ENCODE measurements at places on chromosomes 1 and 21. TPM values are rescaled to one million over a fixed set of nuclear protein-coding genes. Genes with fewer than 3 reads are reported as not detected.
A peak's percentile ranks its signal among the peaks of the same experiment; 100 is the strongest.

DNA sequence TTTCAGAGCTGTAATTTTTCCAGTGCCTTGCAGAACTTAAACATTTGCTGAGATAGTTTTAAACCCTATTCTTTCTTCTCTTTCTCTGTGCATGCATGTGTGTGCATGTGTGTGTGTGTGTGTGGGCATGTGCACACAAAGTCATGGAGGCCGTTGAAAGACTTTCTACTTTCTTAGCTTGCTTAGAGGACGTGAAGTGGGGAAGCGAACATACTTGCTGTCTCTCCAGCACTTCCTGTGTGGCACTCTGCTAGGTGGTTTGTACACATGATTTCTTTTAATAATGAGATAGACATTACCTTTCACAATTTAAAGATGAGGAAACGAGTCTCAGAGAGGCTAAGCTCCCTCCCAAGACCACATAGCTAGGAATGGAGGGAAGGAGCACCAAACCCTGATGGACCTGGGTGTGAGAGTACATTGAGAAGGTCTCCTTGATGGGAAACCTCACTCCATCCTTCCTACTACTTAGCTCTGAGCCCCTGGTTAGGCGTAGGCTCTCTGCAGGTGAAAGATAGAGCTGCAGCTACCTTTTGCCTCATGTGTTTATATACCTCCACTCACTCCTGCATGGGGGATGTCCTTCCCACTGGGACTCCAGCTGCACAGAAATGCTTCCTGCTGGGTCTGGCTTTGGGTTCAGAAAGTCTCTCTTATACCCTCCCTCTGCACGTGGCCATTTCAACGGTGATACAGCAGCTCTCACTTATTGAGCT is 101.9 kb upstream of the USP24 start:
- no peak overlapping the region for H3K4me3 ChIP-seq
- H3K27me3 ChIP-seq: no peaks in the 10 kb centered on the region
- peaks cover 17% of the 10 kb centered on the region for H3K4me1 ChIP-seq
- no peak for DNase-seq
- no peak overlapping the region for H3K27ac ChIP-seq
- no peaks in the 10 kb centered on the region for H3K36me3 ChIP-seq

GRCh38 chr1:153343811-153344717 is 4.6 kb downstream of the PGLYRP4 start:
- DNase-seq: no peak
- H3K36me3 ChIP-seq: no peaks in the 10 kb centered on the region
- H3K27ac ChIP-seq: no peak overlapping the region
- no peak overlapping the region for H3K4me3 ChIP-seq
- H3K27me3 ChIP-seq: no peaks in the 10 kb centered on the region
- H3K4me1 ChIP-seq: peaks cover 44% of the 10 kb centered on the region

GRCh38 chr21:42607102-42607501 is 46.3 kb upstream of the PDE9A start:
- H3K27ac ChIP-seq: no peak overlapping the region
- no peak overlapping the region for H3K4me3 ChIP-seq
- no peaks in the 10 kb centered on the region for H3K36me3 ChIP-seq
- DNase-seq: no peak
- H3K4me1 ChIP-seq: no peaks in the 10 kb centered on the region

GRCh38 chr1:71343686-71344416 is 263.0 kb upstream of the ZRANB2 start:
- no peak overlapping the region for H3K4me3 ChIP-seq
- DNase-seq: no peak
- H3K36me3 ChIP-seq: no peaks in the 10 kb centered on the region
- H3K4me1 ChIP-seq: no peaks in the 10 kb centered on the region

- no peak for DNase-seq
- H3K4me1 ChIP-seq: no peaks in the 10 kb centered on the region
- peaks cover under 1% of the 10 kb centered on the region for H3K27me3 ChIP-seq
- H3K4me3 ChIP-seq: no peak overlapping the region
Measured at GRCh38 chr1:168386949-168387586, 106.4 kb downstream of the TBX19 start.

- H3K27me3 ChIP-seq: peaks cover 7% of the 10 kb centered on the region
- no peaks in the 10 kb centered on the region for H3K4me1 ChIP-seq
Measured at GRCh38 chr1:19038096-19038495, 81.6 kb upstream of the IFFO2 start.

GRCh38 chr1:203408486-203409481 is 57.9 kb upstream of the FMOD start:
- no peak overlapping the region for H3K4me3 ChIP-seq
- H3K36me3 ChIP-seq: no peaks in the 10 kb centered on the region
- peaks cover 40% of the 10 kb centered on the region for H3K4me1 ChIP-seq

GRCh38 chr1:42037586-42037985 is 115.6 kb upstream of the GUCA2B start:
- H3K4me1 ChIP-seq: peaks cover 20% of the 10 kb centered on the region
- no peaks in the 10 kb centered on the region for H3K27me3 ChIP-seq
- no peak overlapping the region for H3K4me3 ChIP-seq
- no peak for DNase-seq

DNA sequence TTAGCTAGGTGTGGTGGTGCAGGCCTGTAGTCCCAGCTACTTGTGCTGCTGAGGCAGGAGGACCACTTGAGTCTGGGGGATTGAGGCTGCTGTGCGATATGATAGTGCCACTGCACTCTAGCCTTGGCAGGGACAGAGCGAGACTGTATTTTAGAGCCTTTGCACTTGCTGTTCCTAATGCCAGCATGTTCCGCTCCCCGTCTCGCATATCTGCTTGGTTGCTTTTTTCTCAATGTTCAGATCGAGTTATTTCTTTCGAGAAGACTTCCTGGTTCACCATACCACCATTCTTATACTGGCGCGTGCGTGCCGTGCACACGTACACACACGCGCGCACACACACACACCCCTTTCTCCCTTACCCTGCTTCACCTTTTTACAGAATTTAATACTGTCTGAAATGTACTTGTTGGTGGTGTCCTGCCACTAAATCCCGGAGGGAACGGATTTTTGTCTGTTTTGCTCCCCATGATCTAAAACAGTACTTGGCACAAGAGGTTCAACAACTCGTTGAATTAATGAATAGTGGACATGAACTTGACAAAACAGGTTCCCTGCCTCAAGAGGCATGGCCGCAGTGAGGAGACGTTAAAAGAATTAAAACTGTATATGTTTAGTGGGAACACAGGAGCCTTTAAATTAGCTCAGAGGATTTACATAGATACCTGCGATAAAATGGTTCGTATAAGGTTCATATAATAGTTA is 1.1 kb upstream of the RPRD2 start:
- peak; percentile 42 for DNase-seq
- peak overlapping the region; percentile 95 for H3K27ac ChIP-seq
- no peaks in the 10 kb centered on the region for H3K27me3 ChIP-seq
- peak overlapping the region; percentile 34 for H3K4me3 ChIP-seq

GRCh38 chr1:45026446-45026845 is 14.4 kb downstream of the UROD start:
- no peaks in the 10 kb centered on the region for H3K4me1 ChIP-seq
- no peaks in the 10 kb centered on the region for H3K27me3 ChIP-seq
- H3K36me3 ChIP-seq: no peaks in the 10 kb centered on the region
- no peak overlapping the region for H3K27ac ChIP-seq

DNA sequence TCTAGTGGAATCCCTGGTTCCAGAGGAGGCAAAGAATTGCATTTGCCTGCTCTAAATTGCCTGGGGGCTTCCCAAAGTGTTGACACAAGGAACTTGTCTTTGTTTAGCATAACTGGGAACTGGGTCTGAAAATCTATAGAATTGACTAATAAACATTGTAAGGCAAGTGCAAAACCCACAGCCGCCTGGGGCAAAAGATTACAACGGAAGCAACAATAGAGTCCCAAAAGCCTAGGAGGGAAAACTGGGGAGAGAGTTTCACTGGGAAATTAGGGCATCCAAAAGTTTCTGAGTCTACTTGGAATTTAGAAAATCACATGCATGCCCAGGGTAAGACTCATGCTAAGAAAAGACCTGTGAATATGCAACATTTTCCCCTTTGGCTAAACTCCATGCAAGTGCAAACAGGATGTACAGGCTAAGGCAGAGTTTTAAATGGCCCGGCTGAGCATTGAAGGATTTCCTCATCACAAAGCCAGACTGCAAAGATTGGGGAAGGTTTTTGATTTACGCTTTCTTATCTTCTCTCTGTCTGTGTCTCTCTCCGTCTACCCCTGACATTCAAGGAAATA is 725.3 kb upstream of the NCAM2 start:
- H3K27ac ChIP-seq: no peak overlapping the region
- no peaks in the 10 kb centered on the region for H3K4me1 ChIP-seq

DNA sequence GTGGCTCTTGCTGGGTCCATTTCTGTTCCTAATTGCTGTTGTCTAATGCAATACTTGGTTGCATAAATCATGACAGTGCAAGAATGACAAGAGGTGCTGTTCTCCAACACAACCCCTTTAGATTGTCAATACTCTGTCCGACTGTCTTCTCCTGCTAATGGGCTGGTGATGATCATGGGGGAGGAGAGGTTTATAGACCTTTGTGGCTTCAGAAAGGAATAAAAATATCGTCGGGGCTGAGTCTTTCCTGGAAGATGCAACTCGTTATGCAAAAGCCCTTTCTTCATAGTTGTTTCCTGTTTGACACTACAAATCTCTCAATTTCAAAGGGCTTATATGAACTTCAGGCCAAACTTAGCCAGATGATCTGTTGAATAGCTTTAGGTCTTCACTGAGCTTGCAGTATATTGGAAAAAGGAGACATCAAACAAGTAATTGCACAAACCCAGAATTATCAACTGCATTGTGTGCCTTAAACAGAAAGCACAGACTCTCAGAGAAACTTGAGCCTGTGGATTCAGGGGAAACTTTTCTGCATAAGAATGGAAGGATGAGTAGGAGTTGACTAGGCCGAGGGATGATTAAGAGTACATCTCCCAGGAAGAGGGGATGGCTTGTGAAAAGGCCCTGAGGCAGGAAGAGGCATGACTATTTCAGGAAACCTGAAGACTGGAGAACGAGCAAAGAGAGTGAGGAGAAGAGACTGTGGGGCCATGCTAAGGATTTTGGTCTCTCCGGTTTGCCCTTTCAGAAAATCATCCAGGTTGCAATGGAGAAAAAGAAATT is 107.6 kb downstream of the TSEN15 start:
- peaks cover 81% of the 10 kb centered on the region for H3K4me1 ChIP-seq
- peak overlapping the region; percentile 73 for H3K4me3 ChIP-seq
- H3K27me3 ChIP-seq: no peaks in the 10 kb centered on the region
- peak overlapping the region; percentile 89 for H3K27ac ChIP-seq

- no peaks in the 10 kb centered on the region for H3K36me3 ChIP-seq
- DNase-seq: no peak
- H3K27ac ChIP-seq: no peak overlapping the region
- no peak overlapping the region for H3K4me3 ChIP-seq
- H3K27me3 ChIP-seq: peaks cover 9% of the 10 kb centered on the region
- H3K4me1 ChIP-seq: no peaks in the 10 kb centered on the region
Measured at GRCh38 chr1:208272713-208273112, 28.5 kb upstream of the PLXNA2 start.

GRCh38 chr1:56286506-56286905 is 292.9 kb downstream of the PLPP3 start:
- H3K36me3 ChIP-seq: no peaks in the 10 kb centered on the region
- no peaks in the 10 kb centered on the region for H3K27me3 ChIP-seq
- no peak overlapping the region for H3K4me3 ChIP-seq
- no peak overlapping the region for H3K27ac ChIP-seq
- no peak for DNase-seq

DNA sequence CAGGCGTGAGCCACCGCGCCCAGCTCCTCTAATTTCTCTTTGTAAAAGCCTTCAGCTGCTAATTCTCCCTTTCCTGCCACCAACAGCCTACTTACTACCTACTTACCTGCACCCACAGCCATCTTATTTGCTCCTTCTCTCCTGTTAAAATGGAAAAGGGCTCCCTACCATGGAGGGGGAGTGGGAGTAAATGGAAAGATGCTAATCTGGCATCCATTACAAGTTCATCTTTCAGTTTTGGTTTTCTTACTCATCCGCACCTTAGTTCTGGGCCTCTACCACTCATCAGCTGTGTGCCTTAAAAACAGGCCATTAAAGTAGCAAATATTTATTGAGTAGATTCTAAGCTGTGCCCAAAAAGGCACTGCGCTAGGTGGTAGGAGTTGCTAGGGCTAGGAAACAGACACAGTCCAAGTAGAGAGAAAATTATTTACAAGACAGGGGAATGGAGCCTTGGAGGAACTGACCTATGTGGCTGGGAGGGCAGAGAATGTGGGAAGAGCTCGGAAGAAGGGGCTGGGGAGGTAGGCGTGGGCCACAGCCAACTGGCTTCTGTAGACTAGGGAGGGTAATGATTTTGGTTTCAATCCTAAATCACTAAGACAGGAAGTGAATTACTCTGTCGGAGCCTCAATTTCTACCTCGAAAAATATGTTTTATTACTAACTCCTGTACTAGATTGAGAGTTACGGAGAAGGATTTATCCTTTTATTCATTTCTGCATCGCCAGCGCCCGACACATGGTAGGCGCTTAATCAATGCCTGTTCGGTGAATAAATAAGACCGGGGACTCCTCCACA is 685 bp upstream of the DDI2 start:
- H3K36me3 ChIP-seq: no peaks in the 10 kb centered on the region
- H3K4me1 ChIP-seq: peaks cover 41% of the 10 kb centered on the region
- no peak for DNase-seq
- H3K27me3 ChIP-seq: no peaks in the 10 kb centered on the region

DNA sequence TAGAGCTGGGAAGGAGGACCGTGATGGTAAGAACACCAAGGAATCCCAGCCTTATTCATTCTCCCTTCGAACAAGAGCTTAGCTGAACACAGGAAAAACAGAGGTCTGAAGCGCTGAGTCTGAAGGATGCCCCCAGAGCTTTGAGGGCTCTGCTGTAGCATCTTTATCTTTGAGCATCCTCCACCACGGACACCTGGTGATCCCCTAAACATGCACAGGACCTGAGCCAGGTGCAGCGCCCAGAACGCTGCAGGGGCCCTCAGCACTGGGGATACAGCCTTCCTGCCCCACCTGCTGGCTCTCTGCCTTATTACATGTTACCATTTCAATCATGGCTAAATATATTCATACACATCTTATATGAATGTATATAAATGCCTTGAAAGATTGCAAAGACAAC is 7.7 kb upstream of the GPATCH4 start:
- H3K4me3 ChIP-seq: no peak overlapping the region
- H3K27ac ChIP-seq: no peak overlapping the region
- H3K4me1 ChIP-seq: no peaks in the 10 kb centered on the region
- no peaks in the 10 kb centered on the region for H3K36me3 ChIP-seq
- no peak for DNase-seq

DNA sequence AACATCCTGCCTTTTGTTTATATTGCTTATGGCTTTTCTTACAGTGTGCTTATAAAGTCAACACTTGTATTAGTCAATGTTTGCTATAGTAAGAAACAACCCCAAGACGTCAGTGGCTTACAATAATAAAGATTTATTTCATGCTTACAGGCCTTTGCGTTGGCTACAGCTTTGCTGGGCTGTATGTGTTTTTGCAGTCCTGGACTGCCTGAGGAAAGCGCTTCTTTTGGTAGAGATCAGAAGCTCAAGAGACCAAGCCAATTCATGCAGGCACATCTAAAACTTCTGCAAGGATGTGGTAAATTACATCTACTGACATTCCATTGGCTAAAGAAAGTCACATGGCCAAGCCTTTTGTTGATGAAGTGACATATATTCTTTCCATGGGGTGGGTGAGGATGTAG is 17.5 kb upstream of the PRKAA2 start:
- H3K4me1 ChIP-seq: no peaks in the 10 kb centered on the region
- H3K27me3 ChIP-seq: no peaks in the 10 kb centered on the region
- no peak overlapping the region for H3K27ac ChIP-seq
- DNase-seq: no peak

Gene TIE1
- polyA plus RNA-seq: not detected

Gene PLA2G5
- polyA plus RNA-seq: not detected

Gene ATP8B2
- 1.9 TPM for polyA plus RNA-seq

Gene TTC4
- 13.3 TPM for polyA plus RNA-seq

Gene AK5
- polyA plus RNA-seq: 0.72 TPM

Gene PLCH2
- polyA plus RNA-seq: not detected

Gene OLIG1
- 51.0 TPM for polyA plus RNA-seq

Gene FAM78B
- polyA plus RNA-seq: not detected

Gene FMO5
- polyA plus RNA-seq: 16.8 TPM

Gene FAM72C
- 0.28 TPM for polyA plus RNA-seq
